Stimulated activated CD8-positive, alpha-beta memory T cell treated with anti-CD3 and anti-CD28 coated beads, Interleukin-2, amount 100 ng/mL, for 48 hours (primary cell): ENCODE measurements at places on chromosomes 2 and 18.

- DNase-seq: no peak
Measured at GRCh38 chr18:46427216-46427995, 229.6 kb downstream of the LOXHD1 start.

DNA sequence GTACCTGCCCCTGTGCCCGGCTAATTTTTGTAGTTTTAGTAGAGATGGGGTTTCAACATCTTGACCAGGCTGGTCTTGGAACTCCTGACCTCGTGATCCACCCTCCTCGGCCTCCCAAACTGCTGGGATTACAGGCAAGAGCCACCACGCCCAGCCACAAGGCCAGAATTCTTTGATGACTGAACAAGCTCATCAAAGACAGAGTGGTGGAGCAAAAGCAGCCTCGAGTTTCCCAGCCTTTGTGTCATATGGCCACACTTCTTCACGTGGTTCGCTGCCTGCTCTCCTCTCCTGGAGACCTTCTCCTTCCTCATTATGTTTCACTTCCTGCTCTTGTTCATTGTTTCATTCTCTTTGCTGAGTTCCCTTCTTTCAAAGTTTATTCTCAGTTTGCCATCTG is 9.9 kb upstream of the NPC1 start:
- DNase-seq: no peak

GRCh38 chr2:224040753-224041152 is 1.7 kb upstream of the SERPINE2 start:
- no peak for DNase-seq

GRCh38 chr2:30252723-30253701 is 21.7 kb downstream of the LBH start:
- no peak for DNase-seq

GRCh38 chr2:240383099-240383758 is 52.2 kb upstream of the GPC1 start:
- no peak for DNase-seq
